ENCODE measurements at places on chromosomes 3 and 15.

- DNase-seq = no peak
These were observed 122.0 kb downstream of the WDR76 start for GRCh38 chr15:43948691-43949325.

DNA sequence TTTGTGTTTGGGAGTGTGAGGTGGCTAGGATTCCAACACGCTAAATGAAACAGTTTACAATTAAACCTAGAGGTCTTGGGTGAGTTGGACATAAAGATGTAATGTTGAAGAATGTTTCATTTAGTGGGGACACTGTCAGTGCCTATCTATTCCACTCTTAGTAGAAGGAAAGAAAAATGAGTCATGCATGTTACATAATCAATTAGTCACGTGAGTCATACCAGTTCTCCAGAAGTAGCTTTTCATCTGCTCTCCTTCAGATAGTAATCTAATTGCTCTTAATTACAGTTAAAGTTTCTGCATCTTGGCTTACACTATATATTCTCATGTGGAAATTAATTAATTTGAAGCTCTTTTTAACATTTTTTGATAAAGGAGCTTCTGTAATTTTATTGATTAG is 115.7 kb upstream of the P2RY1 start:
- DNase-seq = no peak

GRCh38 chr3:111714305-111714704 is 119.2 kb upstream of the ZBED2 start:
- DNase-seq = no peak

DNA sequence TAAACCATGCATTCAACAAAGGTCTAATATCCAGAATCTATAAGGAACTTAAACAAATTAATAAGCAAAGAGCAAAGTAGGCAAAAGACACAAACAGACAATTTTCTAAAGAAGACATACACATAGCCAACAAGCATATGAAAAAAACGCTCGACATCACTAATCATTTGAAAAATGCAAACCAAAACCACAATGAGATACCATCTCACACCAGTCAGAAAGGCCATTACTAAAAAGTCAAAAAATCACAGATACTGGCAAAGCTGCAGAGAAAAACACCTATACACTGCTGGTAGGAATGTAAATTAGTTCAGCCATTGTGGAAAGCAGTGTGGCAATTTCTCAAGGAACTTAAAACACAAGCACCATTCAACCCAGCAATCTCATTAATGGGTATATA is 53.8 kb downstream of the FSIP1 start:
- no peak for DNase-seq

GRCh38 chr15:89469426-89470096 is 26.8 kb downstream of the RHCG start:
- peak; percentile 59 for DNase-seq
